Esophagus muscularis mucosa (tissue), 4 donors: ENCODE measurements at places on chromosomes 16 and 17. TPM values are rescaled to one million over a fixed set of nuclear protein-coding genes. Genes with fewer than 3 reads are reported as not detected.

DNA sequence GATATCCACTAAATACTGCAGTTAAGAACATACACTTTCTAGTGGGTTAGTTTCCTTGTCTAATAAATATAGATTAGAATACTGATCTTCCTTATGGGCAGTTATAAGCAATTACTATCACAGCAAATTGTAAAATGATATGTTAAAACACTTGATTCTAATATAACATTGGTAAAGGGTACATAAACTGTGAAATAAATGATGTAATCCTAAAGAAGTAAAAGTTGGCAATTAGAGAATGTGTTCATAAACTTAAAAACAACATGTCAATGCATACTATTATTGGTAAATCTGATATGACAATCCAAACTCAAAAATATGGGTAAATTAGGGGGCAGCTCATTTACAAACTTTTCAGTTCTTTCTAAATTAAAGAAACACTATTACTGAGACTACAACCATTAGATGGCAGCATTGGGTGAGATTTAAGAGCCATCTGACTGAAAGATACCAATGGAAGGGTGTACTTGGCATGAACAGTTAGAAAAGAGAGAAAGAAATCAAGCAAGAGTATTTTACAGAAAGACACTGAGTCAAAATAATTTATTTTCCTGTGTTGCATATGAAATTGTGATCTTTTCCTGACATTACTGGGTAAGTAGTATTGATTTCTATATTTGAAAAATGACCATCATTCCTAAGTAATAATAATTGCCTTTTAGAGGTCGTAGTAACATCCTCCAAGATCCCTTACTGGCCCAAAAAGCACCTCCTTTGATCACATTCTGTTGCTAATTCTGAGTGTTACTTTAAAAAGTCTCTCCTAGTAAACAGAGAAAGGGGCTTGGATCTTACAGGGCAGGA lies 119.6 kb downstream of the SPAG9 start:
- H3K4me3 ChIP-seq, result no peak overlapping the region

GRCh38 chr17:2337544-2338314 lies 428 bp downstream of the SGSM2 start:
- H3K4me1 ChIP-seq, result peaks cover 36% of the 10 kb centered on the region
- H3K27ac ChIP-seq, result peak overlapping the region; percentile 94
- no peak for DNase-seq

DNA sequence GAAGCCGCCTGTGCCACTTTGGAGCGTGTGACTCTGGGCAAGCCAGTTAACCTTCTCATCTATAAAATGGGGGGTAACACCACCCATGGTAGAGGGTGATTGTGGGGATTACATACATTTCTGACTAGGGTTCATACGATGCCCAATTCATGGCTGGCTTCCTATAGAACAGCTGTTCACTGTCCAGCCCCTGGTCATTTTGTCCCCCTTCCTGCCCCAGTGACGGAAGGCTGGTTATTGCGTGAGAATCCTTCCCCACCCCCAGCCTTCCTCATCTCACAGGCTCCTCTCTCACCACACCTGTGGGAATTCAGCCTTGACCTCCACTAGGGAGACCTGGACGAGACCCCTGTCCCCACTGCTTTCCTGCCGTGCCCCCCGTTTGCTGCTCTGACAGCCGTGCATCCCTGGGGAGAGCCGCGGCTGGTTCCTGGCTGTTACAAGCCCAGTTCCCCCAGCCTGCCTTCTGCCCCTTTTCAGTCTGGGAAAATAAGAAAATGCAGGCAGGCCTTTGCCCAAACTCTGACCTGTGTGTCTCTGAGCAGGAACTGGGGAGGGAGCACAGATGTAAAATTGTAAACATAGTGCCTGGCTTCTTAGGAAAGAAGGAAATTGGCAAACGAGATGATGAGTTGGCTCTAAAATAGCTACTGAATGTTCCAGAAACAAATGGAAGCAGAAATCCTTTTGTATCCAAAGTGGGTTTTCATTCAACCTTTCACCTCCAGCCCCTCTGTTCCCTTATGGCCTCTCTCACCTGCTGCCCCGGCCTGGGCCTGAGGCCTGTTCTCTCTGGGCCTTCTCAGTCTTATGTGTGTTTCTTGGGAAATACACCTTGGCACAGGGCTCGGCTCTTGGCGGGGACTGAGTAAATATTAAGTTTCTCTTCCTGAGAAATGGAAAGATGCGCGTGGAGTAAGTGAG lies 67.3 kb downstream of the OR1D5 start:
- peak overlapping the region; percentile 48 for H3K27ac ChIP-seq
- H3K4me3 ChIP-seq, result no peak overlapping the region
- no peak for DNase-seq
- H3K36me3 ChIP-seq, result no peaks in the 10 kb centered on the region
- no peaks in the 10 kb centered on the region for H3K27me3 ChIP-seq

DNA sequence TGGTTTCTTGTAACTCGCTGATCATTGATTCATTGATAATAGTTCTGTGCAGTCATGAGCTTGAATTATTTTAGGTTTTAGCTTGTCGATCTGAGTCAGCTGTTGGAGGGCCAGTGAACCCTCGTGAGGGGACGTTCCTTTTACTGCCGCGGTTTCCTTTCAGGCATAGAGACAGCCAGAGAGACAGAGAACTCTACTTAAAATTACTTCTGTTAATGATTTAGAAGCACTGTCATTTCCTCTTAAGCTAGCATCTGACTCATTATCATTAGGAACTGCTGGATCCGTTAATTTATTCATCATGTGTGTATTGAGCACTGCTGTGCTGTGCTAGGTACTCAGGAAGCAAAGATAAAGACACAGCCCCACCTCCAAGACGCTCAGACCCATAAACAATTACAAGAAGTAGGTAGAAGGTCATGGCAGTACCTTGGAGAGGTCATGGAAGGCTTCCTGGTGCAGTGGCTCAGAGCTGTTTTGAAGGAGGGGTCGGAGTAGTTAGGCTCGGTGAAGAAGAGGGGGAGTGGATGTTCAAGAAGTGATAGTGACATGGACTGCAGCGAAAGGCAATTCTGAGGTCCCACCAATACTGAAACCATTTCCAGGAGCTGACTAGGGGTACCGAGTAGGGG lies 3.3 kb downstream of the PGS1 start:
- H3K27me3 ChIP-seq, result no peaks in the 10 kb centered on the region
- peaks cover 78% of the 10 kb centered on the region for H3K4me1 ChIP-seq
- H3K27ac ChIP-seq, result peak overlapping the region; percentile 79
- no peak overlapping the region for H3K4me3 ChIP-seq
- H3K36me3 ChIP-seq, result no peaks in the 10 kb centered on the region

NLGN2 gene
- total RNA-seq, result 14.9 TPM

DNA sequence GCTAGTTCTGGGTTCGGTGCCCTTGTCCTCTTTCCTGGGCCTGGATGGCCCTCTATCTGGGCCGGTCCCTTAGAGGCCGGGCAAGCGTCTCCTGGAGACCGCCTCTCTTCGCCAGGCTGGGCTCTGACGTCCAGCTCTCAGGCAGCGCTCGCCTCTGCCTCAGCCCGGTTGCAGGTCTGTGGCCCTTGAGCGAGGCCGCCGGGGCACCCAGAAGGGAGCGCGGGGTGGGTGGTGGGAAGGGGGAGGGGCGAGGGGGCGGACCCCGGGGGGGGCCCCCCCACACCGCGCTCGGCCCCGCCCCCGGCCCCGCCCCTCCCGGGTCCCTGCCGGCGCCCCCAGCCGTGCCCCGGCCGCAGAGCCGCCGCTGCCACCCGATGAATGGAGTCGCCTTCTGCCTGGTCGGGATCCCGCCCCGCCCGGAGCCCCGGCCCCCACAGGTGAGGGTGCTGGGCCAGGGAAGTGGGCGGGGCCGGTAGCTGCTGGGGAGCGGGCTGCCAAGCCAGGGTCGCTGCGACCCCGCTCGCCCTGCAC lies at the start of gene ARHGAP23:
ARHGAP23 (plus strand) TSS at position 353 of the 531 bp plus-strand sequence; CDS start at position 375, 22 bp downstream.
- H3K36me3 ChIP-seq, result no peaks in the 10 kb centered on the region
- H3K27me3 ChIP-seq, result no peaks in the 10 kb centered on the region

DNA sequence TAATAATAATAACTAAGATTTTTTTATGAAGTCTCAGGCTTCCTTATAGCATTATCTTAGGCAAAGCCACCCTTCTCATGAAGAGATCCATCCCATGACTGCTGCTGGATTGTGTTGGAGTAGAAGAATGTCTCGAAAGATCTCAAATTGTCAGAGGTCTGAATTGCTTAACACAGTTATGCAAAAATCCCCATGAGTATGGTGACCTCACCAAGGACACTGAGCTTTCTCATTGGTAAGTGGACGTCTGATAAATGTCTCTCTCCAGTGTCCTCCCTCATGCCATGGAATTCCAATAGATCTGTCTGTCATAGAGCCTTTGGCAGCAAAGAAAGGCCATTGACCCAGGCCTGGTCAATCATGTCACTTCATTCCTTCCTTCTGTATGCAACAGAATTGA lies 264.5 kb downstream of the CDH11 start:
- no peak overlapping the region for H3K4me3 ChIP-seq
- no peaks in the 10 kb centered on the region for H3K27me3 ChIP-seq
- no peak overlapping the region for H3K27ac ChIP-seq

SNX20 gene
- 0.39 TPM for total RNA-seq

DNA sequence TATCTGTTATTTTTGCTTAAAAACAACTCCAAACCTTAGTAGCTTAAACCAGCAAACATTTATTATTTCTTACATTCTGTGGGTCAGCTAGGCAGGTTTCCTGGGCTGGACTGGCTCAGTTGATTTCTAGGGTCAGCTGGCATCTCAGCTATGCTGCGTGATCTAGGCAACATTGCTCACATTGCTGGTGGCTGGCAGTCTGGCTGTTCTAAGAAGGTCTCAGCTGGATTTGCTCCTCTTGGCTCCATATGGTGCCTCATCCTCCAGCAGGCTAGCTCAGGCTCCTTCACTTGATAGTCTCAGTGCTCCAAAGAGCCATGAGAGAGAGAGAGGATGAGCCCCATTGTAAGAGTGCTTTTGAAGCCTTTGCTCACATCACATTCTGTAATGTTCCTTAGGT lies 470.6 kb upstream of the CDH5 start:
- H3K36me3 ChIP-seq, result no peaks in the 10 kb centered on the region
- no peak overlapping the region for H3K27ac ChIP-seq
- no peaks in the 10 kb centered on the region for H3K4me1 ChIP-seq
- peak; percentile 78 for DNase-seq
- no peaks in the 10 kb centered on the region for H3K27me3 ChIP-seq
- H3K4me3 ChIP-seq, result no peak overlapping the region

SRSF2 gene
- 145 TPM for total RNA-seq

GRCh38 chr16:67528222-67528869 lies at the start of gene RIPOR1:
RIPOR1 (plus strand) TSS chr16:67528829; CDS start chr16:67538447, 9,618 bp downstream.
- peaks cover 36% of the 10 kb centered on the region for H3K4me1 ChIP-seq
- no peaks in the 10 kb centered on the region for H3K27me3 ChIP-seq
- no peaks in the 10 kb centered on the region for H3K36me3 ChIP-seq

GRCh38 chr16:56753410-56753809 lies 23.5 kb downstream of the NUP93 start:
- H3K36me3 ChIP-seq, result no peaks in the 10 kb centered on the region
- H3K27me3 ChIP-seq, result no peaks in the 10 kb centered on the region
- peak overlapping the region; percentile 18 for H3K27ac ChIP-seq
- DNase-seq, result no peak

DNA sequence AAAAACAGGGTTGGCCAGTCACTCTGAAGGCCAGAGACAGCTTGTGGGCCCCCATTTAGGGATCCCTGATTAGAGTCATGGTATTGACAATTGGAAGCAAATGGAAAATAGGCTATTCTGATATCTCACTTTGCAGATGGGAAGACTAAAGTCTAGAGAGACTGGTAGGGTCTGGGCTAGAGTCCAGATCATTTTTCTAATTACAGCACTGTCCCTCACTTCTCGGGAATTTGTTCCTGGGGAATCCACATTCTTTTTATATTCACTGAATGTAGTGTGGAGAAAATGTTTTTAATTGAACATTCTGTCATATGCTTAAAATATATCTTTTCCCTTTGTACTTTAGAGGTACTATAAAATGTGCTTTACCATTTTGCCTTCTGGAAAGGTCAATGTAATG lies 1.1 kb downstream of the KATNIP start:
- peaks cover under 1% of the 10 kb centered on the region for H3K36me3 ChIP-seq
- peaks cover 46% of the 10 kb centered on the region for H3K4me1 ChIP-seq
- no peaks in the 10 kb centered on the region for H3K27me3 ChIP-seq
- no peak for DNase-seq
- H3K27ac ChIP-seq, result no peak overlapping the region

PGP gene
- total RNA-seq, result 20.0 TPM

GDPD3 gene
- 2.5 TPM for total RNA-seq

- H3K36me3 ChIP-seq, result peaks cover 66% of the 10 kb centered on the region
- H3K4me1 ChIP-seq, result no peaks in the 10 kb centered on the region
- DNase-seq, result no peak
- H3K4me3 ChIP-seq, result no peak overlapping the region
These were observed 92.1 kb downstream of the TBC1D16 start for GRCh38 chr17:79943347-79944241.

GRCh38 chr17:18959071-18959844 lies 7.3 kb downstream of the SLC5A10 start:
- H3K36me3 ChIP-seq, result no peaks in the 10 kb centered on the region
- no peak for DNase-seq
- H3K27me3 ChIP-seq, result no peaks in the 10 kb centered on the region
- no peaks in the 10 kb centered on the region for H3K4me1 ChIP-seq
- H3K27ac ChIP-seq, result no peak overlapping the region

LHX1 gene
- total RNA-seq, result not detected

DNA sequence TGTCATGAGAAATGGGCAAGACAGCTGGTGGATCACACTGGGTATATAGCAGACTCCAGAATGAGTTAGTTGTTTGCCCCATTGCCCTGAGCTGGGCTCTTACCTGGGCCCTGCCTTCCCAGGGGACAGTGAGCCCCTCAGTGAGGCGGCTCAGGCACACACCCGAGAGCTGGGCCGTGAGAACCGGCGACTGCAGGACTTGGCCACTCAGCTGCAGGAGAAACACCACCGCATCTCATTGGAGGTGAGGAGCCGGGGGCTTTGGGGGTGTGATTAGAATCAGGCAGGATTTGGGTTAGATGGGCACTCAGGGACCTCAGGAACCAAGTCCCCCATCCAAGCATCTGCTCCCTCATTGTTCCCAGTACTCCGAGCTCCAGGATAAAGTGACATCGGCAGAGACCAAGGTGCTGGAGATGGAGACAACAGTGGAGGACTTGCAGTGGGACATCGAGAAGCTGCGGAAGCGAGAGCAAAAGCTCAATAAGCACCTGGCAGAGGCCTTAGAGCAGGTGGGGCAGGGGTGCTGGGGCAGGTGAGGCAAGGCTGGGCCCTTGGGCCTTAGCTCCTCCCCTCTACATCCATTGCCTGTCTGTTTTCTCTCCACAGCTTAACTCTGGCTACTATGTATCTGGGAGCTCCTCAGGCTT lies 2.8 kb downstream of the RNF40 start:
- H3K4me1 ChIP-seq, result peaks cover 39% of the 10 kb centered on the region
- DNase-seq, result no peak
- H3K36me3 ChIP-seq, result peaks cover 62% of the 10 kb centered on the region
- H3K27ac ChIP-seq, result no peak overlapping the region
- H3K4me3 ChIP-seq, result no peak overlapping the region

GRCh38 chr16:79613009-79613408 lies 12.5 kb upstream of the MAF start:
- no peak overlapping the region for H3K4me3 ChIP-seq
- no peak for DNase-seq
- H3K4me1 ChIP-seq, result no peaks in the 10 kb centered on the region
- H3K27ac ChIP-seq, result no peak overlapping the region

GRCh38 chr17:7848739-7849129 lies 6.1 kb upstream of the TMEM88 start:
- no peaks in the 10 kb centered on the region for H3K27me3 ChIP-seq
- no peak overlapping the region for H3K4me3 ChIP-seq
- no peak overlapping the region for H3K27ac ChIP-seq
- peaks cover 83% of the 10 kb centered on the region for H3K36me3 ChIP-seq
